ENCODE measurements at places on chromosomes 7 and 10. TPM values are rescaled to one million over a fixed set of nuclear protein-coding genes. Genes with fewer than 3 reads are reported as not detected.

The H2BK1 gene
- total RNA-seq: not detected

The SMO gene
- total RNA-seq: 18.2 TPM

- H3K4me3 ChIP-seq: peak overlapping the region; percentile 62
- H3K4me1 ChIP-seq: peaks cover 22% of the 10 kb centered on the region
- no peaks in the 10 kb centered on the region for H3K36me3 ChIP-seq
- peak overlapping the region; percentile 99 for H3K27ac ChIP-seq
- H3K27me3 ChIP-seq: no peaks in the 10 kb centered on the region
- no peak for DNase-seq
Measured at GRCh38 chr10:31759124-31759798, 169.4 kb downstream of the ARHGAP12 start.

DNA sequence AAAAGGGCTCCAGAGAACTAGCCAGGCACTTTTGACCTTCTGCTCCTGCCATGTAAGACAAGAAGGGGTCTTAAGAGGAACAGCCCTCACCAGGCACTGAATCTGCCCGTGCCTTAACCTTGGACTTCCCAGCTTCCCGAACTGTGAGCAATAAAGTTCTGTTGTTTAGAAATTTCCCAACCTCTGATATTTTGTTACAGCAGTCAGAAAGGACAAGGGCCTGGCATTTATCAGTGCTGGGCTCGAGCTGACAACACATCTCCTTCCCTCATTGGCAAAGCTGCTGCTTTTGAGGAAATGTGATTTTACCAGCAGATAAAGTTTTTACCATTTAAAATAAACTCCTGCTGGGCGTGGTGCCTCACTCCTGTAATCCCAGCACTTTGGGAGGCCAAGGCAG is 103.5 kb downstream of the GPR26 start:
- H3K36me3 ChIP-seq: no peaks in the 10 kb centered on the region
- no peak overlapping the region for H3K4me3 ChIP-seq
- no peak for DNase-seq
- H3K27ac ChIP-seq: no peak overlapping the region
- no peaks in the 10 kb centered on the region for H3K27me3 ChIP-seq
- H3K4me1 ChIP-seq: no peaks in the 10 kb centered on the region

- no peaks in the 10 kb centered on the region for H3K27me3 ChIP-seq
- H3K4me3 ChIP-seq: no peak overlapping the region
- no peak overlapping the region for H3K27ac ChIP-seq
- no peak for DNase-seq
- H3K4me1 ChIP-seq: peaks cover 6% of the 10 kb centered on the region
Measured at GRCh38 chr10:117454502-117454901, 79.3 kb upstream of the PDZD8 start.

- H3K27me3 ChIP-seq: no peaks in the 10 kb centered on the region
- no peak overlapping the region for H3K27ac ChIP-seq
- H3K4me1 ChIP-seq: no peaks in the 10 kb centered on the region
Measured at GRCh38 chr10:72170263-72170662, 45.5 kb upstream of the ANAPC16 start.

- H3K27me3 ChIP-seq: no peaks in the 10 kb centered on the region
- no peak for DNase-seq
- no peaks in the 10 kb centered on the region for H3K36me3 ChIP-seq
- H3K27ac ChIP-seq: no peak overlapping the region
- no peaks in the 10 kb centered on the region for H3K4me1 ChIP-seq
Measured at GRCh38 chr7:126993626-126994213, 259.0 kb downstream of the GRM8 start.

DNA sequence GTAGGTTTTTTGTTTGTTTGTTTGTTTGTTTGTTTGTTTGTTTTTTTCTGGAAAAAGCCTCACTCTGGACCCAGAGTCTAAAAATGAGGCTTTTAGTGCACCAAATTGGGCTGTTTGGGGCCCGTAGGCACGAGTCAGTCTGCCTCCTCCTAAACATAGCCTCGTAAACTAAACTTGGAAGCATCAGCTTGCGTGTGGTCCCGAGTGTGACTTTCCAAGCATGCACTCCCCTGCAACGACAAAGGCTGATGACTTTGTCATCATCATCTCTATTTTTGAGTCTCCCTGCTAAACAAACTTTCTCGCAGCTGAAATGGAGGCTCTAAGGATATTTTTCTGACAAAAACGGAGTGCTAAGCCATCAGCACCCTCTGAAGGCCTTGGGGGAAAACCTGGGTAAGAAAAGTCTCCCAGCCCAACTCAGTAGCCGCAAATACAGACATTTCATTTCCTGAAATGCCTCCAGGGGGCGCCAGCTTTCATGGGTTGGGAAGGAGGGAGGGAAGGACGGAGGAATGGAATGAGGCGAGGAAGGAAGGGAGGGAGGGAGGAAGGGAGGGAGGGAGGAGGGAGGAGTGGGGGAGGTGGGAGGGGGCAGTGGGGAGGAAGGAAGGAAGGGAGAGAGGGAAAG is 245.9 kb downstream of the KCNMA1 start:
- DNase-seq: peak; percentile 89
- H3K27ac ChIP-seq: peak overlapping the region; percentile 82
- no peaks in the 10 kb centered on the region for H3K27me3 ChIP-seq
- no peaks in the 10 kb centered on the region for H3K36me3 ChIP-seq

GRCh38 chr10:54914049-54914448 is 113.0 kb upstream of the PCDH15 start:
- H3K4me3 ChIP-seq: no peak overlapping the region
- no peaks in the 10 kb centered on the region for H3K27me3 ChIP-seq
- DNase-seq: no peak

DNA sequence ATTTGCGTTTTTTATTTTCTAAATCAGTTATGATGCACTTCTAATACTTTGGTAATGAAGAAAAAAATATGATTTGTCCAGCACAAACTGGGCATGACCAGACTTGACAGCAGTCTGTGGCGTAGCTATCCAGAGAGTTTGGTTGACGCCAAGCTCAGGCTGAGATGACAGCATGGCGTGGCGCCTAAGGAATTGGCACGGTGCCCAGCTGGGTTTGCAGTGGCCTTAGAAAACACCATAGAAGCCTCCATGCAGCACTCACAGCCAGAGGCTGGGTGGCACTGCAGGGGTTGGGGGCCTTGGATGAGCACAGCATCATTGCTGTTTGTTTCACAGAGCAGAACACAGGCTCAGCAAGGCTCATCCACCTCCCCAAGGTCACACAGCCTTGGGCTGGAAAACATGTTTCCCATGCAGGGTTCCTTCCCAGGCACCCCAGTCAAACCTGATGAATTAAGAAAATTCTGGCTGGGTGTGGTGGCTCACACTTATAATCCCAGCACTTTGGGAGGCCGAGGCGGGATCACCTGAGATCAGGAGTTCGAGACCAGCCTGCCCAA is 88.9 kb downstream of the GTF2IRD1 start:
- H3K36me3 ChIP-seq: no peaks in the 10 kb centered on the region
- no peaks in the 10 kb centered on the region for H3K27me3 ChIP-seq
- DNase-seq: no peak
- H3K4me3 ChIP-seq: no peak overlapping the region
- no peaks in the 10 kb centered on the region for H3K4me1 ChIP-seq

GRCh38 chr7:69245646-69246045 is 352.6 kb upstream of the AUTS2 start:
- no peaks in the 10 kb centered on the region for H3K27me3 ChIP-seq
- no peak overlapping the region for H3K4me3 ChIP-seq
- H3K36me3 ChIP-seq: no peaks in the 10 kb centered on the region
- no peak for DNase-seq

DNA sequence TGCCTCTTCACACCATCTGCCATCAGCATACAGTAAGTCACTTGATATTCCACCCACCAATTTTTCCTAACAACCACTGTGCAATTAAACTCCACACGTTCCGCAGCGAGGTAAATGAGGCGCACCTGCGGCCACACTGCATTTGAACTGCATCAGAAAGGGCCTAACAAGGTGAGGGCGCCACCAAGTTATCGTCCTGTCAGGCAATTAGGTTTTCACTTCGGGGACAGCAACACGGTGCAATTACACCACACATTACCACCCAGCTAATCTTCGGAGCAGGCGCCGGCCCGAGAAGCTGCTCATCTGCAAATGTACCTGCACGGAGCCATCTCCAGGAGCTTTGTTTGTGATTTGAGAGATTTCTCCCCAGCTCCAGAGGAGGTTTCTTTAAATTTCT is 84.4 kb downstream of the EBF3 start:
- no peaks in the 10 kb centered on the region for H3K27me3 ChIP-seq
- no peak overlapping the region for H3K4me3 ChIP-seq
- no peak for DNase-seq
- H3K4me1 ChIP-seq: no peaks in the 10 kb centered on the region
- no peak overlapping the region for H3K27ac ChIP-seq

DNA sequence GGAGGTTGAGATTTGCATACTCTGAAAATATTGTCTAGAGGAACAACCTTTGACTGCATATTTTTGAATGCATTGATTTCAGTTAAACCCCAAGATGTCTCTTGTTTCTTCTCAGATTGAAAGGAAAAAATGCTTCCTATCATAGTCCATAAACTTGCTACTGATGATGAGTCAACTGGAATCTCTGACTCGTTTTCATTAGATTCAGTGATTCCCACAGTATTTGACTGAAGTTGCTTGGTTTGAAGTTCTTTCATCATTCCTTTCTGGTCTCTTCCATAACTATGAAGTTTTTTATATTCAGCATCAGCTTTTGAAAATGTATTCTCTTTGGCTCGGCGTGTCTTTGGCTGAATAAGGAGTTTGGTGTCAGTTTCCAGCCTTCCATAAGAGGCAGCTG is 10.7 kb downstream of the PEX1 start:
- no peak overlapping the region for H3K4me3 ChIP-seq
- H3K27me3 ChIP-seq: no peaks in the 10 kb centered on the region
- no peak overlapping the region for H3K27ac ChIP-seq
- no peaks in the 10 kb centered on the region for H3K4me1 ChIP-seq
- no peak for DNase-seq

GRCh38 chr10:33196710-33197491 is 137.6 kb downstream of the NRP1 start:
- no peaks in the 10 kb centered on the region for H3K36me3 ChIP-seq
- H3K27ac ChIP-seq: peak overlapping the region; percentile 52
- H3K4me3 ChIP-seq: no peak overlapping the region
- no peaks in the 10 kb centered on the region for H3K27me3 ChIP-seq

DNA sequence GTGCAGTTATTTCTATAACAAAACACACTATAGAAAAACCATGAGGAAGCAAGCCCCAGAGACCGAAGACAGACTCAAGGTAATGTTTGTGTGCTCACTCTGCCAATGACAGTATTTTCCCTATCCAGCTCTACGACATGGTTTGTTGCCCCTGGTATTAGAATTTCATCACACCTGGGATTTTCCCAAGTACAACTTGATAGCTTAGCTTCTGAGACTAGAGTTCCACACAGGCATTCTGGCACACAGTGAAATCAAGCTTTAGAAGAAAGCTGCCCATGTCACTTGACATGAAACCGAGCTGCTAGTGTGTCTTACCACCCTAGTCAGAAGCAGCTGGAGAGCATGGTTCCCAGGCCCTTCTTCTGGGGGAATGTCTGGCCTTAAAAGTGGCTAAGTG is 44.1 kb upstream of the AKR1E2 start:
- H3K27me3 ChIP-seq: no peaks in the 10 kb centered on the region
- no peaks in the 10 kb centered on the region for H3K4me1 ChIP-seq
- no peak overlapping the region for H3K4me3 ChIP-seq
- no peak for DNase-seq
- H3K27ac ChIP-seq: no peak overlapping the region

The ZNF503 gene
- 30.5 TPM for total RNA-seq

DNA sequence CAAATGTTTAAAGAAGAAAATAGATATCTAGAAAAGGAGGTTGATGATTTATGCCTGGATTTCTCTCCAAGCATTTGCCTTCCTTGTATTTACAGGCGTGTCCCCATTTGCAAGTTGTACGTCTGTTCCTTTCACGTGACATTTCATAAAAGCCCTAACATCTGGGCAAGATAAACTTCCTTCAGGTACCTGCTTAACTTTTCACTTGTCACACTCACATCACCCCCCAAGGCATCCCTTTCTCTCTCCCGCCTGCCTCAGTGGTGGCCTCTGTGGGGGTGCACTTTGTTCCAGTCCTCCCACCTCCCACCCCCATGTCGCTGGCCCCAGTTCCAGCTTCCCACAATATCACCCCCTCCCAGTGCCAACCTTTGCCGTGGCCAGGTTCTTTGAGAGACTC is 6.7 kb downstream of the TWIST1 start:
- H3K36me3 ChIP-seq: no peaks in the 10 kb centered on the region
- no peaks in the 10 kb centered on the region for H3K4me1 ChIP-seq
- no peaks in the 10 kb centered on the region for H3K27me3 ChIP-seq
- DNase-seq: no peak
- no peak overlapping the region for H3K27ac ChIP-seq
- H3K4me3 ChIP-seq: no peak overlapping the region

DNA sequence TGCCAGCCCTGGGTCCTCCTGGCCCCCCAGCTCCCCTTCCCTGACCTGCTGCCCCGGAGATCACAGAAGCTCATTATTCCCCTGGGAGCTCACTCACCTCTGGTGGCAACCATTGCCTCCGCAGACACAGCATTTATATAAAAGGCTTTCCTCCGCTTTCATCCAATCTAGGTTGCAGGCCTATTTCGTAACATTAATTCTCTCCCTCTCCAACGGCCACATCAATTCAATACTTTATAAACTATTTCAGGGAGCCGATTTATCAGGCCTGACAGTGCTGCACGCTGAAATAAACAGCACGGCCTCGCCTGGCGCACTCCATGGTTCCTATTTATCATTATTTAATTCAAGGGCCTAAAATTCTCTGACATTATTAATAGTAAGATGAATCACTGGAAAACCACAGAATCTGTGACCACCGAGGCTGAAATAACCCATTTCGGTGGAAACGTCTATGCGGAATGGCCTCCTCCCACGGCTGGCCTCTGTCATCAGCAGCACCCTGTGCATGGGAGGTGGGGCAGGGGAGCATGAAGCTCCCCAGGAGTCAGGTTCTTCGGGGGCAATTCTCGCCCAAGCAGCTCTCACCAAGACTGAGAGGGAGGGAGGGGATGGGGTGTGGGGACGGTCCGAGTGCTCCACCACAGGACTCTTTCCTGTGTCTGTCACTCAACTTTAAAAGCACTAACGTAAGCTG is 249.3 kb upstream of the PFKP start:
- no peak overlapping the region for H3K27ac ChIP-seq
- DNase-seq: no peak
- no peaks in the 10 kb centered on the region for H3K4me1 ChIP-seq
- no peaks in the 10 kb centered on the region for H3K27me3 ChIP-seq
- H3K36me3 ChIP-seq: no peaks in the 10 kb centered on the region

- H3K27ac ChIP-seq: no peak overlapping the region
- DNase-seq: no peak
- H3K36me3 ChIP-seq: no peaks in the 10 kb centered on the region
- H3K27me3 ChIP-seq: no peaks in the 10 kb centered on the region
Measured at GRCh38 chr10:63770523-63770922, 249.3 kb downstream of the REEP3 start.

- no peaks in the 10 kb centered on the region for H3K36me3 ChIP-seq
- no peaks in the 10 kb centered on the region for H3K27me3 ChIP-seq
- no peak overlapping the region for H3K27ac ChIP-seq
- H3K4me3 ChIP-seq: no peak overlapping the region
Measured at GRCh38 chr10:86888585-86889381, 68.6 kb downstream of the MMRN2 start.

The CPSF4 gene
- total RNA-seq: 46.3 TPM

The SFRP5 gene
- total RNA-seq: 0.24 TPM
